Prostate gland (tissue), 2 donors: ENCODE measurements at places on chromosomes 6 and 20.

DNA sequence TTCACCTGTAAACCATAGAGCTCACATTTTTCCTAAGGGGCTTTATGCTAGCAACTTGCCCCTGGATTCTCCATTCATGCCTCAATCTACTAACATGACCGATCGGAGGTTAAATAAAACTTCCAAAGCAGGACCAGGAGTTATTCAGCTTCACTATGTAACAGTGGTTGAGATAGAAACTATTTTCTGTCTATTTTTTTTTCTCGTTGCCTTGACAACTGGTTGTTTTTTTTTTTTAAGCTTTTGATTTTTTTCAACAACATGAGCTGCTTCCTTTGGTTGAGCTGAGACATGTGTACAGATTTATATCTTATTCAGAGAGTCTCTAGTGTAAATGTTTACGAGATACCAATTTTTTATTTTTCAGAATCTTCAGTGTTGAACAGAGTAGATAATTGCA is 85.7 kb downstream of the SHLD1 start:
- no peak for DNase-seq

- DNase-seq, result no peak
These were observed 50.6 kb downstream of the PDSS2 start for GRCh38 chr6:107408714-107409113.

GRCh38 chr6:56956491-56956890 is 1.6 kb downstream of the BEND6 start:
- DNase-seq, result no peak

GRCh38 chr6:22808466-22808865 is 239.1 kb downstream of the HDGFL1 start:
- DNase-seq, result no peak

GRCh38 chr6:17031961-17032360 is 69.9 kb upstream of the STMND1 start:
- DNase-seq, result no peak

DNA sequence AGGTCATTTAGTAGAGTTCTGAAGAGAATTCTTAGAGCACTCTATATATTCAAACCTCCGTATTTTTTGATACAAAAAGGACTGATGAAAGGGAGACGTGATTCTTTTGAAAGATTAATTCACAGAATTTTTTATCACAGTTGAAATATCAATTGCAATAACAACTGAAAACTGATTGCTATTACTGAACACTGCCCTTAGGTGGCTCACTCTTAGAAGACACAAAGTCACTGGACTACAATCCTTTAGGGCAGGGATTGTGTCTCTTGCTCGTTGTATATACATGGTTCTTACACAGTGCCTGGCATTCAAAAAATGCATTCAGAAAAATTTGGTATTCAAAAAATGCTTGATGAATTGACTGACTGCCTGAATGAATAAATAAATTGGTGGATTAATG is 17.1 kb upstream of the CALHM6 start:
- DNase-seq, result no peak

DNA sequence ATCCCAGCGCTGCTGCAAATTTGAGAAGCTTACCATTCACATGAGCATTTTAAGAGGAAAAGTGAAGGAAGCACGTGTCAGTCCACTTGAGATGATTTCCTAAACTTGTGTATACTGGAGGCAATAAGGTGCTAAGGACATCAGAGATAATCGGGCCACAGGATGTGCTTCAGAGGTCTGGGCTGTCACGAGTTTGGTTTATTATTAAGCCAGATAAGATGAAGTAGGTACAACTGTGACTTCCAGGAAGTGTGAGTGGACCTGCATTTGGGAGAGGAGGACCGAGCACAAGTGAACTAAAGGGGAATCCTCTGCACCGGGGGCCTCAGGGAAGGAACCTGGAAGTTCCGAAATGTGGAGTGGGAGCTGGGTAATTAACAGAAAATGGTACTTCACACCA is 1.4 kb downstream of the SAMD5 start:
- DNase-seq, result no peak

GRCh38 chr6:118705544-118706491 is 54.4 kb upstream of the CEP85L start:
- DNase-seq, result no peak

DNA sequence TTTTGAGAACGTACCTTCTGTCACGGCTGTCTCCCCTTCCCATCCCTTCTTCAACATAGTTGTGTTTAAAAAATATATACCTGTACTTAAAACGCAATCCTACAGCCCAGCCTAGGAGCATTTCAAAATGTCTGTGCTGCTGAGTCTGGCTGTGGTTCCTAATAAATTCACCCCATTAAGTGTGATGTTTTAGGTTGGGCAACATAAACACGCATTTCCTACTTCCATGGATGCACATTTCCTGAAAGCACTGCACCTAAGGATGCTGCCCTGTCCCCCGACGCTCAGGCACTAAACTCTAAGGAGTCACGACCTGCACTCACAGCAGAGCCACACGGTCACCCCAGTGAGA is 1.2 kb downstream of the REV3L start:
- no peak for DNase-seq

GRCh38 chr20:17645546-17646208 is 36.4 kb downstream of the RRBP1 start:
- DNase-seq, result no peak

DNA sequence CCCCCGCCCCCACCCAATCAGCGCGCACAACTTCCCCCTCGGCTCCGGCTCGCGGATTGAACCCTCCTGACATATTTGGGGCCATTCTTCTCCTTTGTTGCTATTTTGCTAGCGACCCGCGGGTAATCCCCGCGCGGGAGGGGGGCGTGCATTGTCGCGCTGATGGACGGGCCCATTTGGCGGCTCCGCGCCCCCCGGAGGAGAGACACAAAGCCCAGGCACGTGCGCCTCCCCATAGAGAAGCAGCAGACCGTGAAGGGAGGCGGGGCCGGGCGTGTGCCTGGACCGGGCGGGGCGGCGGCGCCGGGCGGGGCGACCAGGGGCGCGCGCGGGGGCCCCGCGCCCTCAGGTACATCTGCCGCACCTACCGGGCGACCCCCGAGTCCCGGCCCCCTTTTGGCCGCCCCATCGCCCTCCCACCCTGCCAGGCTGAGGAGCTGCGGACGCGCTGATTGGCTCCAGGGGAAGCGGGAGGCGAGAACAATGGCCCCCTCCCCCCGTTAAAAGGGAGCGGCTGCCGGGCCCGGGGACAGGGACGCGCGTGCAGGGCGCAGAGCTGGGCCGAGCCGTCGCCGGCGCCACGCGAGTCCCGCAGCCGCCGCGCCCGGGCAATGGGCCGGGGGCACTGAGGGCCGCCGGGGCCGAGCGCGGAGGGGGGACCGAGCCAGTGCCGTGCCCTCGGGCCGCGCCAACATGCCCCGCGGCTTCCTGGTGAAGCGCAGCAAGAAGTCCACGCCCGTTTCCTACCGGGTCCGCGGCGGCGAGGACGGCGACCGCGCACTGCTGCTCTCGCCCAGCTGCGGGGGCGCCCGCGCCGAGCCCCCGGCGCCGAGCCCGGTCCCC is at the start of gene INSM1:
INSM1 (plus strand) TSS at position 530 of the 843 bp plus-strand sequence; CDS start at position 694, 164 bp downstream.
- no peak for DNase-seq

- DNase-seq, result no peak
These were observed 41.0 kb downstream of the SOX4 start for GRCh38 chr6:21634582-21634981.

GRCh38 chr20:7893014-7893730 is 47.1 kb downstream of the HAO1 start:
- DNase-seq, result no peak
